ENCODE measurements at places on chromosomes 3 and 15. TPM values are rescaled to one million over a fixed set of nuclear protein-coding genes. Genes with fewer than 3 reads are reported as not detected.

Gene EAF2
- total RNA-seq: 0.51 TPM

Gene HCLS1
- 0.49 TPM for total RNA-seq

Gene PLD1
- 14.2 TPM for total RNA-seq

Gene ERICH6
- not detected for total RNA-seq

Gene SPINT1
- total RNA-seq: 128 TPM

Gene OR5K2
- not detected for total RNA-seq

Gene ZNF445
- total RNA-seq: 7.5 TPM

Gene GCHFR
- 24.9 TPM for total RNA-seq

Gene STXBP5L
- not detected for total RNA-seq

Gene GOLGA6A
- total RNA-seq: not detected

Gene EFCC1
- total RNA-seq: not detected

Gene ITGB5
- 216 TPM for total RNA-seq

Gene DNAH1
- 0.16 TPM for total RNA-seq

Gene NUP210
- total RNA-seq: 31.4 TPM

Measured in mesangial cell (primary cell).